ENCODE measurements at places on chromosomes 6 and 20.

DNA sequence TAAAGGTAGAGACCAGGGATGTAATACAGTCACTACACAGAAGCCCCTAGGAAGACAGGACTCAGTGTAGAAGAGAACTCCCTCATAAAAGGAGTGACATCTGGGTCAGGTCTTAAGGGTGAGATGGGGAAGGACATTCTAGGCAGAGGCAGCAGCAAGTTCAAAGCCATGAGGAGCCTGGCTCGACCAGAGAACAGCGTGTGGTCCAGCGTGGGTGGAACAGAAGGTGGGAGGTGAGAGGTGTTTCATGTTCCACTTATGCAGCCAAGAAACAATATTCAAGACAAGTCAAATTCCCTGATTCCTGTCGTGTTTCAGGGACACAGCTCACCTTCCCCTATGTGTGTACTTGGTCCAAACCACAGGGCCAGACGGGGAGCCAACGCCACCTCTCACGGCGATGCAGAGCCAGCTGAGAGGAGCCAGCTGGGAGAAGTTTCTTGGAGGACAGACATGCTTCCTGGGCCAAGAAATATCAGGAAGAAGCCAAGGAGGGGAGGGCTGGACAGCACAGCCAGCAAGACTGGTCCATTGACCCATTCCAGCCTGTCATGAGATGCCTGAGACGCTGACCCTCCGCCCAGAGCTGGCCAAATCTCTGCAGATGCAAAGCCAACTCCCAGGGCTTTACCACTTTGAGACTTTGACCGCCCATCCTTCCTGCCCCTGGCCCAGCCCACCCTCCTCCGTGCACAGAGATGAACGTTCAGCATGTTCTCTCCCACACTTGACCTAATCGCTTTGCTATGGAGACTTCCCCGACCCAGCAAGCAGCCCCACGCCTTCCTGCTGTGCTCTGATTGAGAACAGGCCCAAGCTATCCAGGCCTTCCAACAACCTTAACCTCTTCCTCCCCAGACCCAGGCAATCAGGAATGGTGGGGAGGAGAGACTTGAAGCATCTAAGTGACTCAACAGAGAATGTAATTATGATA is 113.8 kb downstream of the PRND start:
- no peak for DNase-seq

DNA sequence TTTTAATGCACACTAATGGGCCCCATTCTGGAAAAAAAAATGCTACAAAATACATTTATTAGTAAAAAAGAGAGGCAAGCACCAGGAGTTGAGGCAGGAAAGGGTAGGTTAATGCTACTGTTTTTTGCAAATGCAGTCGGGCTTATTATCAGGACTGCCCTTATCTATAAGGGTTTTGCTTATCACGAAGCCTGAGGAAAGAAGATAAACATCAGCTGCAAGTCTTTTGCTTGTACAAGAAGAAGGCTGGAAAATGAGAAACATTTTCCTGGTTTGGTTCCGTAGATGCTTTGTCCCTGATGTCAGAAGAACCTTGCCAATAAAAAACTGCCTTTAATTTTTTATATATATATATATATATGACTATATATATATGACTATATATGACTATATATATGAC is 189.3 kb upstream of the VGLL2 start:
- DNase-seq: no peak

DNA sequence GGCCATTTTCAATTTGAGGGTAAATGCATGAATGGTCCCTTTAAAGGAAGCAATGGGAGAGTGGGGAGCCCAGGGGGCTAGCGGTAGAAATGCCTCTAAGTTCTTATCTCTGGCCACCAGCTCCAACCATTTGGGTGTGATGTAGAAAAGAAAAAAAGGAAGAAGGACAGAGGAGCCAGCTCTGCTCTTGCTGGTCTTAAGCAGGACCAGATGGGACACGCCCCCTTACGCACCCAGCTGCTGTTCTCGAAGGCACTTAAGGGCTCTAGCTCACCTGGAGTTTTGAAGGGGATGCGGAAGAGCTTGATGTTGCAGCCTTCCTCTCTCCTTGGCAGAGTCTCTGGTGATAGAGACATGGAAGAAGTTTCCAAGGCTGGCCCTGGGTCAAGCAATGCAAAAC is 59.5 kb upstream of the RNF144B start:
- no peak for DNase-seq

DNA sequence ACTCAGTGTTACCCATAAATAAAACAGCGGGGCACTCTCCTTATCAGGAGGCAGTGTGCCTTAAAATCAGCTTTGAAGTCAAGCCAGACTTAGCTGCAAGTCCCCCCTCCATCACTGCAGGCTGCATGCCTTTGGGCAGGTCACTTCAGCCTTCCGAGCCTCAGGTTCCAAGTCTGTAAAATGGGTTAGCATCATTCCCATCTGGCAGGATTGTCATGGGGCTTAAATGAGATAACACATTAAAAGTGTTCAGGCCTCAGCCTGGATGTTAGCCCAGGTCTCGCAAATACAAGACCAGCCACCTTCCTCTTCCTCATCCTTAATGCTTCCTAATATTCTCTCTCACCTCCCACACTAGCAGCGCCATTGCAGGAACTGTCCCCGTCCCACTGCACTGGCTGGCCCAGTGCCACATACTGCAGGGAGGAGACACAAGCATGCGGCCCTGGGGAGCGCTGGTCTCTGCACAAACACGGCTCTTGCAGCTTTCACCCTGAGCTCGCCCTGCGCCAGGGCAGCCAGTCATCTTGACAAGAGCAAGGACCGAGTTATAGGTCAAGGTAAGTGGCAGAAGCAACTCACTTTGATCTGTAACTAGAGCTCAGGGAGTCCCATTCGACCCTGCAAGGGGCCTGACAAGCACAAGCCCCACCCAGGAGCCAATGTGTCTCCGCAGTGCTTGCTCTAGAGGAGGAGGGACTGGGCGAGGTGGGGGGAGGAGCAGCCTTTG is 564.6 kb upstream of the AGPAT4 start:
- DNase-seq: no peak

DNA sequence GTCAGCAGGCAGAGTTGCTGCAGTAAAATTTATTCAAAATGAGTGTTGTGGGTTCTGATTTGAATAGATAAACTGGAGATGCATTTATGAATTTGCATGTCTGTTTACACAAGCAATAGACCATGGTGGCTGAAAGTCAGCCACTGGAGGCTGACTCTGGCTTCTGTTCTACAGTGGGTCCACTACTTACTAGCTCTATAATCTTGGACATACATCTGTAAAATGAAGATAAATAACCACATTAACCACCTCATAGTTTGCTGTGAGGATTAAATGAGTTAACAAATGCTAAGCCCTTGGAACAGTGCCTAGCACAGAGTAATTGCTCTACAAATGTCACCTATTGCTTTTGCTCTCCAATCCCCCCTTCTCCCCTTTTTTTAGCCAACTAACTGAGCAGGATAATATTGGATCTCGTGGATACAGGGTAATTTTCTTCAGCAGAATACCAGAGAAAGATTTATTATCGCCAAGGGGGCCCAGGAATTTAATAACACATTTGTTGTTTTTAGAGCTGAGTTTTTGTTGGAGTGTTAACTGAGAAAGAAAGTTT is 1.4 kb upstream of the PM20D2 start:
- DNase-seq: peak; percentile 44

DNA sequence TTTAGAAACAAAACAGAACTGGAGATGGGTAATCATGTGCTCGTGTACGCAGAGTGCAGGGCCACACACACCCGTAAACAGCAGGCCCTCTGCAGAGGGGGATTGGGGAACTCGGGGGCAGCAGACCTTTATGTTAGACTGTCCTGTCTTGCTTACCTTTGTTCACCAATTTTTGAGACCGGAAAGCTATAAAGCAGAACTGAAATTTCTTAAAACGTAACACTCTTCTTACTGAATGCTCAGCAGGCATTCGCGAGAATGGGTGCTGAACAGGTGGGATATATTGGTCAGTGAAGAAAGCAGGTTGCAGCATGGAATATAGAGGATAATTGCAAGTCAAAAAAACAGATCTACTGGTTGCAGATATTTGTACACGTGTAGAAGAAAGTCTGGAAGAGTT is 211.1 kb downstream of the BMP7 start:
- no peak for DNase-seq

DNA sequence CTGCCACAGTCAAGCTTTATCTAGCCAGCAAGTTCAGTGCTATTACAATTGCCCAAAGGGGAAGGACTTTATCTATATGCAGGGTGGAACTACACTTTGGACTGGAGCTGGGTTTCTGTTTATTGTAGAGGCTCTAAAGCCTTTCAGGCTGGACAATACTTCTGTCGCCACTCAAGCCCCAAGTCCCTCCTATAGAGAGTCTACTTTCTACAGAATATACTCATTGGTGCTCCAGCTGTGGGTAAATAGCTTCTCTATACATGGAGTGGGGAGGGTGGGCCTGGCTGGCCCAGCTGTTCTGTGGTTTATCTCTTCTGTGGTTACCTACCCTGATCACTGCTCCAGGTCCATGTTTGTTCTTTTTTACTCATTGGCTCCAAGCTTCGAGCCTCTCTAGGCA is 151.8 kb upstream of the MYLIP start:
- DNase-seq: no peak

- DNase-seq: no peak
These were observed 46.7 kb downstream of the TMEM170B start for GRCh38 chr6:11584244-11584643.

- peak; percentile 17 for DNase-seq
These were observed 42.3 kb downstream of the KIF13A start for GRCh38 chr6:17945111-17945510.

- peak; percentile 41 for DNase-seq
These were observed 361.6 kb upstream of the RUNX2 start for GRCh38 chr6:44966449-44967092.

DNA sequence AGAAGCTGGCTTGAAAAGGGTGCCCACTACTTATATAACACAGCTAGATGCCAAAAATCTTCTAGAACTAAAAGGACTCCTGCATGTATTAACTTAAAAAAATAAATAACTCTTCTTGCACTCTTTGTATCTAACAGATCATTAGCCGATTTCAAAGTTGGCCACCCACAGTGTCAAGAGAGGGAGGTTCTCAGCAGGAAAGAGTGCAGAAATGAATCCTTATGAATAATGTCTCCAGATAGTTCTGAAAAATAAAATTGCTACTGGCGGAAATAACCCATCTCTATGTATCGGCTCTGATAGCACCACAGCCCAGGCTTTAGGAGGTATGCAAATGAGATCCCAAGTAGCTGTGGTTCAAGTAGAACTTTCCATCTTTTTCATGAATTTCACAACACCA is 232.7 kb downstream of the PHF3 start:
- no peak for DNase-seq

DNA sequence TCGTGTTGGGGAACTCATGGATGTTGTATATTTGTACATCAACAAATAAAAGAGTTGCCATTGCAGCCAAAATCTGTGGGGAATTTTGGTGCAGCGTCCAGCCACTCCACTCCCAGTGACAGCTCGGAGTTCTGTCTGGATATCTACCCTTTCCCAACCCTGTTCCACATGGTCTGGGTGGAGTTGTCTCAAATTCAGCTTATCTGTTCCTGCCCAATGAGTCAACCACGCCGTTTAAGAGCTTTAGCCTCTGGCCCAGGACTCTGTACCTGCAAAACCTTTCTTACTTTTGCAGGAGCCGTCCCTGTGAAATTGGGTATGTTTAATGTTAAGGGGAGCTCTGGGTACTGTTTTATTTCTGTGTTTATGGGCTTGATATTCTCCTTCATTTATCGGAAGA is 33.9 kb upstream of the OVOL2 start:
- DNase-seq: peak; percentile 15

- DNase-seq: no peak
These were observed 37.5 kb upstream of the NOX3 start for GRCh38 chr6:155493026-155493693.

GRCh38 chr6:129672341-129672682 is 37.7 kb downstream of the ARHGAP18 start:
- no peak for DNase-seq

DNA sequence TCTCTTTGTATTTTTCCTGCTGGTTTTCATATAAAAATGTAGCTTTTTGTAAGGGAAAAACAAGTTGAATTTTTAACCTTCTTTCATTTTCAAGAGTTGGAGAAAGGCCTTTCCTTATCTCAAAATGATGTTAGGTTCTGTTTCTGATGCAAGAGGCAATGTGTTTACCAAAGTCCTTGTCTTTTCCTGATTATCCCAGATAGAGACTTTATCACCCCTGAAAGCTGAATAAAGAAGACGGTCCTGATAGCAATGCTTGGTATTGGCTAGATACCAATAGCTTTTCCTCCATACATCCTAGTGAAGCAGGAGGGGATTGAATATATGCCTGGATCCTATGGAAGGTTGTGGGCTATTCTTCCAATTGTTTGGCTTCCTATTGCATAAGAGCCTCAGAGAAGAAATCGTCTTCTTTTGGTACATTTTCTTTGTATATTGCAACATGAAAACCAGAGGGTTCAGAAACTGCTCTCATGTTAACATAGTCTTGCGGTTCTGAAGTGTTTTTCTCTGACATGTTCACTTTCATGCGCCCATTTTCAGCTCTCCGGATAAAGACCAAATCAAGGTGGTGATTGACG is 5.5 kb downstream of the PNLDC1 start:
- no peak for DNase-seq

DNA sequence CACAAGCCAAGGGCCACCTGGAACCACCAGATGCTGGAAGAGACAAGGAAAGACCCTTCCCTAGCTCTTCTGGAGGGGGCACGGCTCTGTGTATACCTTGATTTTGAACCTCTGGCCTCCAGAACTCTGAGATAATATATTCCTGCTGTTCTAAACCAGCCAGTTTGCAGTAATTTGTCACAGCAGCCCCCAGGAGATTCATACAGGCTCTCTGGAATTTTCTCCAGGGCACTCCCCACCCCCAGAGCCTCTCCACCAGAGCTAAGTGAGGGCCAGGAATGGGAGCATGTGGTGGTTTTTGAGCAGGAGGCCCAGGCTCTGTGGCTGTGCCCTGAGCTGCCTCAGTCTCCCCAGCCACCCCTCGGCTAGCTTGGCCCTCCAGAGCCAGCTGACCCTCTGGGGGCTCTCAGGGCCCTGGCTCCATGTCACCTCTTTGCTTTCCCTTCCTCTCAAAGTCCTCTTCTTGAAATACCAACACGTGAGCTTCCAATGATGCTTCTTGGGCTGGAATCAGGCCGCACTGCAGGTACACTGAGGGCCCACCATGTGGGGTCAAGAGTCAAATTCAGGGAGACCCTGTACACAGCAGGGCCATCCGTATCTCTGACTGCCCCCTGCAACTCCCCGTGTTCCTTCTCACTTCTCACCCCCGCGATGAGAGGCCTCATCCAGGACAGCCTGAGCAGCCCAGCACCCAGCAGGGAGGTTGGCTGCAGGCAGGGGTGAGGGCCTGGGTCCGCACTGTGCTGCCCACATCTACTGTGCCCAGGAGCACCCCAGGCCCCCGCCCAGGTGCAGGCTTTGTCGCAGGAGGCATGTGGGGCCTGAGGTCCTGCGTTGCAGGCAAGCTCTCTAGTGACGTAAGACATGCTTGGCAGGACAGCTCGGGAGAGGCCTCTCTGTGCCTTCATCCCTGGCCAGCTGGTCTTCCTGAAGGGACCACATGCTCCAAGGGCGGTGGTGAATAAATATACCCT is 155.5 kb downstream of the ANKRD60 start:
- no peak for DNase-seq

- no peak for DNase-seq
These were observed 28.7 kb downstream of the SGK1 start for GRCh38 chr6:134289204-134289575.

DNA sequence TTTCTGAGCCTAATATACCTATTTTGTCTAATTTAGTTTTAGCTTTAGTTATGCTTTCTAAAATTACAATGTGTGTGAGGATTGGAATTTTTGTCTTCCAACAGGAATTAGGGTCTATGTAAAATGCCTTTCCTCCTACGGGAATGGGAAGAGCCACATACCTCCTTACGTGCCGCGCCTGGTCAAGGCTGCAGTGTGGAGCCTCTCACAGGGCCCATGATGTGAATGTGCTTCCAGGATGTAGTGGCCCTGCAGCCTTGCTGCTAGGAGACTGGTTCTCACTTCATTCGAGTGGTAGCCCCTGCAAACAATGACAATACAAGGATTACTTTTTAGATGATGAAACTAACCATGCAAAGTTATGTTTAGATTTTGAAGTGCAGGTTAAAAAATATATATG is 110.2 kb downstream of the SOBP start:
- no peak for DNase-seq
